Adipocyte (in vitro differentiated cells): ENCODE measurements at places on chromosomes 4 and X.

DNA sequence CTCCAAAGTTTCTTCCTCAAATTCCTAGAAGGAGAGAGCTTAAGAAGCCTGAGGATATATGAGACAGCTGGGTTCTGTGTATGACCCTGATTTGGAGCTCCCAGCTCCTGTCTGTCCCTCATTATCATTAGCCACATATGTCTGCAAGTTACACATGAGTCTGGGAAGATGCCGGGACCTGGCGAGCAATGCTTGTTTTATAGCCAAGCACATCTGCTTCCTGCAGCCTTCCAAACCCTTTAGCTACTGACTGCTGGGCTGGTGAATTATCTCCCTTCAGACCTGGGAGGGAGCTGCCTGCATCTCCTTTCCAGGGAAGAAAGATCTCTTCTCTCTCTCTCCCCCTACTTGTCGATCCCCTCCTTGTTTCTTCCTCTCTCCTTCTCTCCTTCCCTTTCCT lies 556.7 kb upstream of the BOD1L1 start:
- DNase-seq: no peak

DNA sequence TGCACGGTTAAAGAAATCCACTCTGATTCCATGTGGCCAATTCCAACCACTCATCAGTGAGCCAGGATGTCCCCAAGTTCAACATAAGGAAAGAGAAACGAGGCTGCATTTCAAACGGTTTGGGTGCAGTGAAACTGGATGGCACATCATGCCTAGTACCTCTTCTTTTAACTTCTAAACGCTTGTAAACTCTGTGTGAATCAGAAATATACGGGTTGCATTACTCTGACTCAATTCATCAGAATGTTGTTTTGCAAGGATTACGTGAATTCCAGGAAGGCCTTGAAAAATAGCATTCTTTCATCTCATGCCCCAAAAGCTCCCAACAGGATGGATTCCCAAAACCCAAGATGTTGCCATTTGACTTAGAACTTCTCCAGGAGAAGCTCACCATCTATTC lies 270.4 kb downstream of the LDB2 start:
- DNase-seq: peak; percentile 89

GRCh38 chrX:9396930-9397329 lies 67.9 kb upstream of the TBL1X start:
- DNase-seq: no peak

DNA sequence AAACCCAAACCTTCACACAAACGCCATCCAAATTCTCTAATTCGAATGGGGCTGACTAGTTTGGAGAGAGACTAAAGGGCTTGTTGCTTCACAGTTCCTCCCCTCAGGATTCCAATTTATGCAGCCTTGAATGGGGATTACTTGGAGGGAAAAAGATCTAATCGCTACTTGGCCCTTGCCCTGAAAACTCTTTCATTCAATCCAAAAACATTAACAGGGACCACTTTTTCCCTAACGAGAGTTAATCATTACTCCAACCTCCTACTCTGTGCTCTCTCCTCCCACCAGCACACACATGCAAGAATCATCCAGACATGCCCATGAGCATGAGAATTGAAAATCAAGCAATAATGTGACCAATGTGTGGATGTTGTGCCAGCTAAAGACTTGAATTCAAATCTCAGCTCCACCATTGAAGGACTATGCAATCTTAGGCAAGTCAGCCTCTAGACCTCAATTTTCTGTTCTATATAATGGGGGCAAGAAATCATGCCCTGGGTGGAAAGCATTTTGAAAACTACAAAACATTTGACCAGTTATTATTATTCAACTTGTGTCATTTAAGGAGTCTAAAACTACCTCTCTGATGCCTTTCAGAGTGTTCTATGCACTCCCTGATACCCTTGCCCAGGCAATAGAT lies 34.3 kb upstream of the GPC3 start:
- no peak for DNase-seq

GRCh38 chrX:1336331-1336943 lies at the start of gene IL3RA:
IL3RA (plus strand) TSS chrX:1336785; CDS start chrX:1341766, 4,981 bp downstream.
- DNase-seq: peak; percentile 55

GRCh38 chr4:11153171-11153750 lies 275.4 kb downstream of the HS3ST1 start:
- DNase-seq: no peak

DNA sequence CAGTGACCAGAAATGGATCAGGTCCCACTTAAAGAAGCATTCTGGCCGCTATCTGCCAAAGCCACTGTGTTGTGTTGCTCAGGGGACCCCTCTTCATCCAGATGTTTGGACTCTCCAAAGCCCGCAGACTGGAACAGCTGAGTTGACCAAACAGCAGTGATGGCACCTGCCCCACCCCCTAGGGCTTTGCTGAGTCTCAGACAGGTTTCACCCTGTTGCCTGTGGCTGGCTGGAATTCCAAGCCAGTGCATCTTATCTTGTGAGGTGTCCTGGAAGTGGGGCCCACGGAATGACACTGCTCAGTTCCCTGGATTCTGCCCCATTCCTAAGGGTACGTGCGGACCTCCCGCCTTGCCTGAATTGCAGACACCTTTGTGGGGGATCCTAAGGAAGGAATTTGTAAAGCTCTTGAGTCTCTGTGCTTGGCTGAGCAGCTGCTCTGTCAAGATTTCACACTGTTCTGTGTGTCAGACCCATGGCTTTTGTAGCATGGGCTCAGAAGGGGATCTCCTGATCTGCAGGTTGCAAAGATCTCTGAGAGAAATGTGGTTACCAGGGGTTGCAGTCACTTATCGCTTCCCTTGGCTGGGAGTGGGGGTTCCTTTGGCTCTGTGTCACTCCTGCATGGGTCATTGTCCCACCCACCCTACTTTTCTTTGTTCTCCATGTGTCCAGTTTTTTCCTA lies 1707.9 kb upstream of the PCDH10 start:
- no peak for DNase-seq

- peak; percentile 91 for DNase-seq
Measured at GRCh38 chrX:154369449-154370299, 4.8 kb downstream of the FLNA start.

DNA sequence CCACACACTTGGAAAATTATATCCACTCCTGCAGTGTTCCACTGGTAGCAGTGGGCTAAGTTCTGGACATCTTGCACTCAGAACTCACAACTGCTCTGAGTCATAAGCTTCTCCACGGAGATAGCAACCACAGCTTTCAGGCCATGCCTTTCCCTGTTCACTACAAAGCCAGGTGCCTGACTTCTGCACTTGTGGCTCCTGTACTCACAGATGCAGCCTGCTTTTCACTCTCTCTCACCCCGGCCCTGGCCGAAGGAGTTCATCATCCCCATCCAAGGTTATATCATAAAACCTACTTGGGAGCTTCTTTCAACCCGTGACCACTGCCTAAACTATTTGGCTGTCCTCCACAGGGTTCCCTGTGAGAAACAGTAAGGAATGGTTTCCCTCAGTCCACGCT lies 999.4 kb downstream of the GLUD2 start:
- DNase-seq: no peak

DNA sequence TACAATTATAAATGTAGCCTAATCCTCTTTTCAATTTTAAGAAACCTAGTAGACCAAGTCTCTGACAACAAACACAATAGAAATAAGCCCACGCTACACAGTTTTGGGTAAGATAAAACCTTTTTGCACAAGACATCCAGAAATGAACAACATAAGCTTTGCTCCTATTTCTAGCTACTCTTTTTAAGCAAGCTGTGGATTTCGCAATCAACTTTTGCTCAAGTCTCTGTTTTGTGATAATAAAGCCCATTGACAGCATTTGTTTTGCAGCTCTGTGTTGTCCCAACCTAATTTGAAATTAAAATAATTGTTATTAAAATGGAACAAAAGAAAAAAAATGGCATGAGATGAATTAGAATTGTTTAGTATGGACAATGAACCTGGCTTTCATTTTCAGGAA lies 287.9 kb upstream of the PUDP start:
- DNase-seq: peak; percentile 60

DNA sequence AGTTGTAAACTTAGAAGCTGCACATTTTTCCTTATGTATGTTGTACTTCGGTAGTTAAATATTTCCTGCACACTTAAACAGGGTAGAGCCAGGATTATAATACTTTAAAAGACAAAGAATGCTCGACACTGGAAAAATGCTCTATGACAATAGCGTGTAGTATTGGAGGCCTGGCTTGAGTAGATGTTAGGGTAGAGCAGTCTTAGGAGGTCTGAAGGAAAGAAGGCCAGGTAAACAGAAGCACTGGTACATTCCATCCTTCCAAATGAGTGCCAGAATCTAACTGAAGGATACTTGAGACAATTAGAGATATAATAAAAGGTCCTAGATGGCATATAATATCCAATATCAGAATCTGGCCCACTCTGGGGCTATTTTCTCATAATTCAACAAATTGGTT lies 42.3 kb downstream of the ATXN3L start:
- DNase-seq: no peak

- DNase-seq: peak; percentile 77
Measured at GRCh38 chrX:16839852-16840460, 30.2 kb downstream of the RBBP7 start.

- DNase-seq: no peak
Measured at GRCh38 chr4:54683616-54684346, 26.0 kb downstream of the KIT start.

GRCh38 chr4:94334962-94335361 lies 7.7 kb downstream of the HPGDS start:
- no peak for DNase-seq

GRCh38 chr4:108950158-108950915 lies 187.5 kb upstream of the ETNPPL start:
- no peak for DNase-seq

DNA sequence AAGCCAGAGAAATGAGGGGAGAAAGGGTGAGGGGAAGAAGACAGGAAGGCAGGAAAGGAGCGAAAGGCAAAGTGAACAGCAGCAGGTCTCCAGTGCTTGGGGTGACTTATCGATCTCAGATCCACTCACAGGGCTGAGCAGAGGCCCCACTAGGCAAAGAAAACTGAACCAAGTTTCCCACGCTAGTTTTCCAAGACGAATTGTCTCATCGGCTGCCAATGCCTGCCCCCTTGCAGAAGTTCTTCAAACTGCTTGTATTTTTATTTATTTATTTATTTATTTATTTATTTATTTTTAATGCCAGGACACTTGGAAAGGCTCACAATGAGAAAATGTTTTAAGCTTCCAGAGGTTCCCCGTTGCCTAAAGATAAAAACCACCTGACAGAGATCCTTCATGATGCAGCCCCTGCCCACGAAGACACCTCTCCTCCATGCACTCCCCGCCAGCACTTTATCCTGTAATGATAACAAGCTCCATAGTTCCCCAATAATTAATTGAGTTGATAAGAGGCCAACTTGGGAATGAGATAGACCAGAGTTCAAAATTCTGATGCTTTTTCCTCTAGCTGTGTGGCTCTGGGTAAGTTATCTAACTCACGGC lies 43.2 kb downstream of the QDPR start:
- peak; percentile 83 for DNase-seq

DNA sequence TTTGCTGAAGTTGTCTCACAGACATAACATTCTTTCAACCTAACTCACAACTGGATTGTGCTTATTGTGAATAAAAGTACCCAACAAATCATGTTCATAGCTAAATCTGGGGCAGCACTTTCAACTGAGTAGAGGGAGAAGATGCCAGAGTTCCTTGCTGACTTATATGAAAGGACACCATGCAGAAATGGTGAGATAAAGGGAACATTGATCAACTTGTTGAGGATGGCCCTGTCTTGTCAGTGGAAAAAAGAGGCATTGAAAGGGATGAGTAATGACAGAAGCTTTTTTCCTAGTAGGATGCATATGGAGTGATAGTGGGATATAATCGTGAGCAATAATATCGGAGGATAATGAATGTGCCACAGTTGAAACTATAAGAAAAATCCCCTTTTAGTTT lies 221.7 kb downstream of the ARHGAP24 start:
- DNase-seq: no peak

DNA sequence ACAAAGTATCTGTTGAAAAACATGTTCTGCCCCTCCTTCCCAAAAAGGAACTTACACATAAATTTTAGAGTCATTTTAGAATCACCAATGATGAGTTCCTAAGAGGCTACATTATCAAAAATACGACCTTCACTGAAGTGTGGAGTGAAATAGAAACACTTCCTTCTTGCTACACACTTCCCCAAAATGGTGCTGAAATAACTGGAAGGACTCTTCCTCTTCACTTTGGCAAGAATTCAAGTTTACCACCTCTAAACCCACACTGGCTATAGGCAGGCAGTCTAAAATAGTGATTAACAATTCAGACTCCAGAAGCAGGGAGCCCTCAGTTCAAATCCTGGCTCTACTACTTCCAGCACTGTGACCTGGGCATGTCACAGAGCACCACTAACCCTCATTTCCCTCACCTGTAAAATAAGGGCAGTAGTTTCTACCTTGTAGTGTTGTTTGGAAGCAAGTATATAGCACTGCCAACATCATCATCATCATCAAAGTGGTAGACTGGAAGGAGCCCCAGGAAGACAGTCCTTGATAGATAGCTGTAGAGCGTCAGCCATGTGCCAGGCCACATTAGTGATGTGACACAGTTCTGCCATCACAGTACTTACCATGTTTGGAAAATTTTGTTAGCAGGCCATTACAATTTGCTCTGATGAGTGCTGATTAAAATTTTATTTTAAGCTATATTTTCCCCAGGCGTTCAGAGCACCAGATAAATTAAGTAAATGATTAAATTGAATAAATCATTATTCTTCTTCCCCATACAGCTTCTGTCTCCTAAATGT lies 103.3 kb downstream of the PARM1 start:
- no peak for DNase-seq

DNA sequence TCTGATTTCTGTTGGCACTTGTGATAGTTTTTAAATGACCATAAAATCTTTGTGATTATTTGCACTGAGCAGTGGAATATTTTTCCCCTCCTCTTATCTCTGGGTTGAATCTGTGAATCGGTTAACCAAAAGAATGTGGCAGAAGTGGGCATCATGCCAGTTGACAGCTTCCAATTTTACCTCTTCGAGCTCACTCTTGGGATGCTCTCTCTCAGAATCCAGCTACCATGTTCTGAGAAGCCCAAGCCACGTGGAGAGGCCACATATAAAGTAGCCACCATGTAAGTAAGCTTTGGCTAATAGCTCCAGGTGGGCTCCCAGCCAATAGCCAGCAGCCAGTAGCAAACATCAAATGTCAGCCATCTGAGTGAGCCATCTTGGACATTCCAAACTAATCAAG lies 12.9 kb upstream of the WDR19 start:
- DNase-seq: no peak

DNA sequence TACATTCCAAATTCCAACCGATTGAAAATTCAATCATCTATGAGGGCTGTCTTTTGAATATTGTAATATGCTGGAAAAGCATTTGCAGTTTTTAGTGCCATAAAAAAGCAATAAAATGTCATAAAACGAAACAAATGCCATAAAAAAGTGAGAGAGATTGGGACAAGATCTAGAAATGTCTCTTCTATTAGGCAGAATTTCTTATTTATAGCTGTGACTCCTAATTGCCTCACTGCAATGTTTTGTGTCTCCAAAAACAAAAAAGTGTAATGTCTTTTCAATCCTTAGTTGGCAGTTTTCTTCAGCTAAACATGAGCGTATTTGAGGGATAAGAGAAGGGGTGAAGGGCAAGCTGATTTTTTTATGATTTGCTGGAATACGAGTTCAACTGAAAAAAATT lies 153.9 kb downstream of the NAF1 start:
- DNase-seq: no peak

- DNase-seq: no peak
Measured at GRCh38 chr4:124717101-124717500, 4.6 kb upstream of the ANKRD50 start.

- no peak for DNase-seq
Measured at GRCh38 chr4:79454656-79455055, 46.6 kb upstream of the GK2 start.
